ENCODE measurements at places on chromosomes 7 and 10.

- DNase-seq: no peak
These were observed 23.1 kb upstream of the PPIF start for GRCh38 chr10:79324032-79324695.

- no peak for DNase-seq
These were observed 1.6 kb upstream of the COPS6 start for GRCh38 chr7:100087055-100087750.

DNA sequence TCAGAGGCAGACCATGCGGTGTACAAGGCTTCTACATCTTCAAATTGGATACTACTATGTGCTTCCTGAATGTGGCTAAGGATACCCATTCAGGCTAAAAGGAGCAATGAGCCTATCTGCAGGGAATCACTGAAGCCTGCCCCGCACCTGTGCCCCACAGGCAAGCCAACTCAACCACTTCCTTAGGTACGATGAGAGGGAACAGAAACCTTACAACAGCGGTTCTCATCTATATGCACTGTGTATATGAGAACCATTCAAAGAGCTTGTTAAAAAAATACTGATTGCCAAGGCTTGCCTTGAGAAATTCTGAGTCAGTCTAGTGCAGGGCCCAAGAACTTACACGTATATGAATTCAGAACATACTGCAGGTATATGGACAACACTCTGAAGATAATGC is 679.6 kb downstream of the PARD3 start:
- DNase-seq: no peak

DNA sequence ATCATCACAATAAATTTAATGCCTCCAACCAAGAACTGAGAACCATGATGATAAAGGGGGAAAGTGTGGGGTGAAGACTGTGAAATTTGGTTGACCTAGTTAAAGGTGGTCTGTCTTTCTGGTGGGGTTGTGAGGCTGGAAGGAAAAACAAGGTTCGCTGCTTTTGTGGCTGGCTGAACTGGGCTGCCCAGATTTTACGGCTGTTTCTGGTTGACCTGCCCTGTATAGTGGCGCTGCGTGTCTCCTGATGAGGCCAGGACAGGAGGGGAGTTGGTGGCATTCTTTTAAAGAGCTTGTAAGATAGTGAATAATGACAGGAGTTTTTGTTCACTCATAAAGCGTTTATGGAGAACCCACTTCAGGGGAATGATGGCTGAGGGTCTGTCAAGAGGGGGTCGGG is 101.8 kb downstream of the CYP26A1 start:
- no peak for DNase-seq

DNA sequence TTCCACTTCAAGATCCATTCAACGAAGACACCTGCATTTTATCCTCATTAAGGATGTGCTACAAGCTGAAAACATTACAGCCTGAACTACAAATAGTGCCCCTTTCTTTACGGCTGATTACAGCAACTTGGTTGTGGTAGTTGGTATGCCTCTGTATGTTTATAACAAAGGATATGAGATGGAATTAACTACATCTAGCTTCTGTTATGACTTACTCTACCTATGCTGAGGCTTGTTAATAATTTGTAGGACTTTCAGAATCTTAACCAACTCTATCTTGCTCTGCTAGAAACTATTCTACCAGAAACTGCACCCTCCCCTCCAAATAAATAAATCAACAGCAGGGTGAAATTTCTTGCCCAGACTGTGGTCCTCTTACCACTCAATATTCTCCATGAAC is 448.1 kb downstream of the GRM8 start:
- DNase-seq: no peak

- DNase-seq: no peak
These were observed 13.3 kb downstream of the MYO1G start for GRCh38 chr7:44965441-44965903.

- DNase-seq: no peak
These were observed 65.1 kb upstream of the HPS1 start for GRCh38 chr10:98511876-98512275.

DNA sequence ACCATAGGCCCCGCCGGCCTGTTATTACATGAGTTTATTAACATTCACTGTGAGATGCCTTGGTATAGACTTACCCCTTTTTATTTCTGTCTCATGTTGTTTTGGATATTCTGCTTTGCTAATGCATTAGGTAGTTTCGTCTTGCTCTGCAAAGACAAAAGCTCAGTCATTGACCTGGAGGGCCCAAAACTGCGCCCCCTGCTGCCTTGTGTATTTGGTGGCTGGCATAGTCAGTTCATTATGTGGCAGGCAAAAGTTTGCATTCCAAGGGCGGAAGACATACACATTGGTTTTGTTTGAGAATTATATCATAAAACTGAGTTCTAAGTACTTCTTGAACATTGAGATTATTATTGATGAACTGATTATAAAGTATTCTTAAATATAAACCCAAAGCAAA is 372.5 kb downstream of the SDK1 start:
- DNase-seq: no peak

DNA sequence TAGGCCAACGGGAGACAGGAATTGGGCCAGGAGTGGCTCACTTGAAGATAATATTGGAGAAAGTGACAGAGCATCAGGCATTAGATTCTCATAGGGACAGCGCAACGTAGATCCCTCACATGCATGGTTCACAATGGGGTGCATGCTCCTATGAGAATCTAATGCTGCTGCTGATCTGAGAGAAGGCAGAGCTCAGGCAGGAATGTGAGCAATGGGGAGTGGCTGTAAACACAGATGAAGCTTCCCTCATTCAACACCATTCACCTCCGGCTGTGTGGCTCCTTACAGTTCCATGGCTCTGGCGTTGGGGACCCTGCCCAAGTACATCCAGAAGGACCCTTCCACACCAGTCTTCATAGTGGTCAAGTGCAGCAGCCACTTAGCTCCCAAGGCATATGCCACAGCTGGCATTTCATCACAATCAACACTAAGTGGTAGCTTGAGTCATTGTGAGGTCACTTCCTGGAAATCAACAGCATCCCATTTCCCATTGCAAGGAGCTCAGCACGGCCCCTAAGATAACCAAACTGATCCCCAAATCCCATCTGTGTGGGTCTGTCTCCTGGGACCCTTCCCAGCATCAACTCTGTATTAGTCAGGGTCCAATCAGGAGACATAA is 174.5 kb downstream of the TPST1 start:
- DNase-seq: no peak

DNA sequence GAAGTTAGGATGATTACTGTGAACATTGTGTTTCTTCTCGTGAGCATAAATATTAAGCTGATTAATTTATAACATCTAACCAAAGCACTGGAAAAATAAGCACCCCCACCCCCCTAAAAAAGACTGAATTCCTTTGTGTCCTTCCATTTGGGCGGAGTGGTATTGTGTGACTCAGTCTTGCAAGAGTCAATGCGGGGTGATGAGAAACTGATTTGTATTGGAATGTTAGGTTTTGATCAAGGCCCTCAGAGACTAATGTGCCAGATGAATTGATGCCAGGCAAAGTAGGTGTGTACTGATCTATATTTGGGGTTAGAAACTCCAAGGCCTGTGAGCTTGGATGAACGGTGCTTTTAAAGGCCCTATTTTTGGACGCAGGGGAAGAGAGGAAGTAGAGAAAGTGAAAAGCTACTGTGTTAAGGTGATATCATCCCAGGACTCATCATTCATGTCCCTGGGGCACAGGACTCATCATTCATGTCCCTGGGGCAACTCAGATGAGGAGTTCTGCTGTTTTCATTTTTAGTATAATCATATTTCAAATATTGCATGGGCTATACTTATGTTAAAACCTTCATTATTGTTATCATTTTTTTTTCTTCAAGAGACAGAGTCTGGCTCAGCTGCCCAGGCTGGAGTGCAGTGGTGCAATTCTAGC is 61.3 kb upstream of the PTN start:
- no peak for DNase-seq

GRCh38 chr7:2165610-2166594 is 66.8 kb downstream of the MAD1L1 start:
- no peak for DNase-seq

- DNase-seq: no peak
These were observed 189.0 kb upstream of the SH2B2 start for GRCh38 chr7:102097601-102098161.

DNA sequence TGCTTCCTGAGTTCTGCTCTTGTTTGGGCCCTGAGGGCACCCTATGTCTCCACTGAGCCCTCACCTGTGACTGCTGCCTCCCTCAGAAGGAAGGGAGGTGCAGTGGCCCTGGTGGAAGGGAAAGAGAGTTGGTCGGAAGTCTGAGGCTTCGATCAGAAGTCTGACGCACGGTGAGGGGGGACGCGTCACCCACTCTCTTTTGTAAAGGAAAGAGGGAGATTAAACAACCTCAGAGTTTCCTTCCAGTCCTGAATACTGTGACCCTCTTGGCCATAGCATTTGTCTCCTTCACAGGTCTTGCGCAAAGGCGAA is 31.4 kb upstream of the TRIM8 start:
- DNase-seq: no peak

- DNase-seq: no peak
These were observed 434 bp upstream of the PLEKHA8 start for GRCh38 chr7:30027740-30028215.

- no peak for DNase-seq
These were observed 201.0 kb downstream of the CALN1 start for GRCh38 chr7:72211175-72211574.

DNA sequence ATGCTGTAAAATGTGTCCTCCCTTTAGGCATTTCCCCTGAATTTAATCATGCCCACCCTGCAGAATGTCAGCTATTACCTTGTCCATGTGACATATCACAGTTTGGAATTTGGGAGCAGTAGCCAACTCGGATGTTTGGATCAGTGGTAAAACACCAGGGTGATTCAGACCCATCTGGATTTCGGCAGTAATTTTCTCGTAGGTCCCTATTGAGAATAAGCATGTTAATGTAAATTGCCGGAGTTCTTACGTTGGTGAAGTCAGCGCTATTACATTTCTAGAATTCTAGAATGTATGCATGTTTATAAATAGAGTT is 44.1 kb downstream of the HGF start:
- DNase-seq: no peak

GRCh38 chr7:5207131-5207530 is 17.1 kb downstream of the WIPI2 start:
- no peak for DNase-seq

GRCh38 chr10:7697426-7697825 is 5.7 kb upstream of the ITIH2 start:
- no peak for DNase-seq

- no peak for DNase-seq
These were observed 8.1 kb upstream of the VDAC2 start for GRCh38 chr10:75202321-75203045.

- DNase-seq: no peak
These were observed 36.9 kb upstream of the ZNF518A start for GRCh38 chr10:96092999-96093767.

DNA sequence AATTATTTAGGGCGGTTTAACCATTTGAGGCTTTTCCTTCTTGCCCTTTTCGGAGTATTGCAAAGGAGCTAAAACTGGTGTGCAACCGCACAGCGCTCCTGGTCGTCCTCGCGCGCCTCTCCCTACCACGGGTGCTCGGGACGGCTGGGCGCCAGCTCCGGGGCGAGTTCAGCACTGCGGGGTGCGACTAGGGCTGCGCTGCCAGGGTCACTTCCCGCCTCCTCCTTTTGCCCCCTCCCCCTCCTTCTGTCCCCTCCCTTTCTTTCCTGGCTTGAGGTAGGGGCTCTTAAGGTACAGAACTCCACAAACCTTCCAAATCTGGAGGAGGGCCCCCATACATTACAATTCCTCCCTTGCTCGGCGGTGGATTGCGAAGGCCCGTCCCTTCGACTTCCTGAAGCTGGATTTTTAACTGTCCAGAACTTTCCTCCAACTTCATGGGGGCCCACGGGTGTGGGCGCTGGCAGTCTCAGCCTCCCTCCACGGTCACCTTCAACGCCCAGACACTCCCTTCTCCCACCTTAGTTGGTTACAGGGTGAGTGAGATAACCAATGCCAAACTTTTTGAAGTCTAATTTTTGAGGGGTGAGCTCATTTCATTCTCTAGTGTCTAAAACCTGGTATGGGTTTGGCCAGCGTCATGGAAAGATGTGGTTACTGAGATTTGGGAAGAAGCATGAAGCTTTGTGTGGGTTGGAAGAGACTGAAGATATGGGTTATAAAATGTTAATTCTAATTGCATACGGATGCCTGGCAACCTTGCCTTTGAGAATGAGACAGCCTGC is 3.1 kb downstream of the FZD1 start:
- no peak for DNase-seq

DNA sequence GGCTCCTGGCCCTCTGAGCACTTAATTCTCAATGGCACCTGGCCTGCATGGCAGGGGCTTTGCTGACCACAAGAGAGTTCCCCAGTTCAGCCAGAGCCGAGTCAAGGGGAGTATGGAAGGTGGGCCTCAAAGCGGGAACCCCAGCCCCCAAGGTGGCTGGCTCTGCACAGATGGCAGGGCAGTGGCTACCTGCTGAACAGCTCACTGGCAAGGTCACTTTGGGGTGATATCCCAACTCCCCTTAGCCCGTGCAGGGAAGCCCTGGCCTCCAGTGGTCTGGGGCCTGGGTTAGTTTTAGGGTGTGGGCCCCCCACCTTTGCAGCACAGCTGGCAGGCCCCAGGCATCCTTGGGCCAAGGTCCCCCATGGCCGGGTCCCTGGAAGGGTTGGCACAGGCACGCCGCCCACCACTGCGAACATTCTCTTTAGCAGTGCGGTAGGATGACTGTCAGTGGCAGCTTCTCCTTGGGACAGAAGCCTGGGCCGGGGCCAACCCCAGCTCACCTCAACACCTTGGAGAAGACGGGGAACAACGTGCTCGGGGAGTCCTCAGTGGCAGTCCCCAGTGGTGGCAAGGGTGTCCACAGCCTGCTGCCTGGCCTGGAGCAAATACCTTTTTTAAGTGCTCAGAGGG is 36.8 kb downstream of the PPIF start:
- DNase-seq: no peak

DNA sequence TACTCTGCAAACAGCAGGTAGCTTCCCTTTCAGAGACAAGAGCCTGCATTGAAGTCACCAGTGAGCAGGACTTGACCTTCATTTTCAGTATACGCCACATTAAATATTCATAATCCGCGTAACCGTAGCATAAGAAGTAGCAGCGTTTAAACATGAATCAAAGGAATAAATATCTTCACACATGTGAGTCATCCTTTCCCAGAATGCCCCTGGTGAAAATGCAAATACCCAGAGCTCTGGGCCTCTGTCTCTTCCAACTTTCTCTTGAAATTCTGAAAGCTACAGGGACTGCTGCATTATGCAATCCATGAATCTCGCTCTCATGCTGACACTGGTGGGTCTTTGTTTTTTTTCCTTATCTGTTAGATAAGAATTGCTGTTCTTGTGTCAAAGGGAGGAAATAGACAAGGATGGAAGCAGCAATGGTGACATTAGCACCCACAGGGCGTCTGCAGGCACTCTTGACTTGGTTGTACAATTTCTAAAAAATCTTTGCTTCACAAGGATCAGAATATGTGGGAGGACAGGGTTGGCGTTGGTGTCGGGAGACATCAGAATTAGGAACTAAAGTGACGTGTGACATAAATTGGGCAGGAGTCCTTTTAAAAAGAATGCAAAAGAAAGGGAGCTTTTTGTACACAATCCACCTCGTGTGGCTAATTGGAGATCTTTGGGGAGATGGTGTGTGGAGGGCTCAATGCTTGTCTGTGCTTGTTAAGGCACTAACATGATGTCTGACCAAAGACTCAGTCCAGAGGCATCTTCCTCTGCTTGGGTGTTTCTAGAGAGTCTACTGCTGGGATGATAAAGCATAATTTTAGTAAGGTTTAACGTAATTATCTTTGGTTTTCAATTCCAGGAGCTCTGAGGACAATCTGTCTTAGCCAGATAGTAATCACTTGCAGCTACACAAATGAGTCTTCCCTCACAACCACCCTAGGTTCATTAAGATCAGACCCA is 390.3 kb downstream of the KCNMA1 start:
- no peak for DNase-seq

All from cortex of kidney (tissue), 1 donor.